Nucleus accumbens (tissue), 56 donors: ENCODE measurements at places on chromosomes 11 and 22.

DNA sequence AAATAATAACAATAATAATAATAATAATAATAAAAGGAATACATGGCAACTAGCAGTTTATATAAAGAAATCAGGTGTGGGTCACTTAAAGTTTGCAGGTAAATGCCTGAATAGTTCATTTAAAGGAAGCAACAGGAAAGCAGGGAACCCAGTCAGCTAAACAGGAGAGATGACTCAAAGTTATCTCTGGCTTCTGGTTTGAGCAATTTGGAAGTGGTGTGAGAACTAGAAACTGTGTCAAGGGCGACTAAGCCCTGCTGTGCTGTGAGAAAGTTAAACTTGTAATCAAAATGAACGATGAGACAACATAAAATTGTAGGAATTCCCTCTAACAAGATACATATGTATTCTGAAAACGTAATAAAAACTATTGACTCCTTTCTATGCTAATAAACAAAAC is 35.5 kb downstream of the SLC22A9 start:
- DNase-seq, result no peak

GRCh38 chr11:10955616-10956015 is 97.8 kb upstream of the ZBED5 start:
- DNase-seq, result no peak

GRCh38 chr11:1531449-1532013 is 40.5 kb downstream of the DUSP8 start:
- DNase-seq, result peak; percentile 49

GRCh38 chr22:19801340-19802000 is 40.9 kb downstream of the TBX1 start:
- no peak for DNase-seq

- DNase-seq, result no peak
Measured at GRCh38 chr11:114438303-114438702, 964 bp upstream of the REXO2 start.

DNA sequence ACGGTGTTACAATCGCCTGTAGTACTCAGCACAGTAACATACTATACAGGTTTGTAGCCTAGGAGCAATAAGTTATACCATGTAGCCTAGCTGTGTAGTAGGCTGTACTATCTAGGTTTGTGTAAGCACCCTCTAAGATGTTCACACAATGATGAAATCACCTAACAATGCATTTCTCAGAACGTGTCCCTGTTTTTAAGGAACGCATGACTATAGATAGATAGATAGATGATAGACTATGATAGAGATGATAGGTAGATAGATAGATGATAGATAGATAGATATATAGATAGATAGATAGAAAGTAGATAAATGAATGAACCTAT is 203.9 kb downstream of the FAM76B start:
- no peak for DNase-seq

DNA sequence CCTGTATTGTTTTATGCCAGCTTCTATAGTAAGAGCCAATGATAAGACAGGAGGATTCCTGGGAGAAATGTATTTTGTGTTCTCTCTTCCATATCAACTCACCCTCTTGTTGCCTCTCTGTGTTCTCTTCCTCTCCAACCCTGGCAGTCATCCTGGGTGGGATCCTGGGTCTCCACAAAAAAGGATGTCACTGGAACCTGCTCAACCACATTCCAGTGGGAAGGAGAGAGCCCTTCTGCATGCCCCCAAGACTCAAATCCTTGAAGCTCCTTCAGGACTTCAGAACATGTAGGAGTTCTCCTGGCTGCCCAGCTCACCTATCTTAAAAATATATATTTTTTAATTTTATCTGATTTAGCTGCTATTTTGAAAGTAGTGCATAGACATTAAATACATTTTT is 26.1 kb downstream of the APOL6 start:
- DNase-seq, result no peak

DNA sequence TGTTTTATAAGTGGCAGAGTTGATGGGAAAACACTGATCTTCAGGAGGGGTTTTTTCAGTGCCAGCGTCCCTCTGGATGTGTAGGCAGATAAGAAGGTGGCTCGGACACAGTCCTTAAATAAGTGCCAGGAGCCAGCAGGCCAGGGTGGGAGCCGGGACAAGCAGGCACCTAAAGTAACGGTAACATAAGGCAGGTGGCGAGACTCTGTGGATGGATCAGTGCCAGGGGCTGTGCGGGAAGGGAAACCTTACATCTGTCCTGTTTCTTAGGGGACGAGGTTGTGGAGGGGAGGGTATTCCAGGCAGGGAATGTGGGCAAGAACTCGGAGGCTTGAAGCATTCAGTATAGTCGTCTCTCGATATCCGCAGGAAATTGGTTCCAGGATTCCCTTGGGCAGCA is 15.9 kb downstream of the BCR start:
- DNase-seq, result no peak

DNA sequence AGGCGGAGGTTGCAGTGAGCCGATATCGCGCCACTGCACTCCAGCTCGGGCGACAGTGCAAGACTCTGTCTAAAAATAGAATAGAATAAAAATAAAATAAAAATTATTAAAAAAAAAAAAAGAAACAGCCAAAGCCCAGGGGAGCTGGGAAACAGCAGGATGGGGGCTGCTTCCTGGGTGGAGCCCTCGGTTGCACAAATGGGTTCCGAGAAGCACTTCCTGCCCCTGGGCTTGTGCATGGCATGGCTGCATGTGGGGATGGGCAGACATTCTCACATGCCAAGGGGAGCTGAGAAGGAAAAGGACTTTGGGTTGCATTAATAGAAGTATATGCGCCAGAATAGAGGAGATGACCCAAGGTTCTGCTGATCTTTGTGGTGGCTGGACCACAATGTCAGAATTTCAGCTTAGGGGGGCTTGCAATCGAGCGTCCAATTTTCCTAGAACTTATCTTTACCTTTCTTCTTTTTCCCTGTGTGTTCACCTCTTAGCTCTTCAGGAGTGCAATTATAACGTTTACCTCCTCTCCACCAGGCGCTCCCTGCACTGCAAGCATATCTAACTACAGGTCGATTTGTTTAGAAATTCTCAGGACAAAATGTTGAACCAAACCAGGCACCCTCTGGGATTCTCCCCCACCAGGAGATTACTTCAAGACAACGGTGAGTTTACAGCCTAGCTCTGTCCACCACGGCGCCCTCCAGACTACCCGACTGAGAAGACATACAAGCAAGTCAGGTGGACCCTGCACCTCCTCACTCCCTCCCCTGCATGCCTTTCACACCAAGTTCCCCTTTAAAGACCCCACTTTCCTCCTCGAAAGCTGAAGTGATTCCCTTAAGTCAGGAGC is 53.2 kb downstream of the SHISAL1 start:
- DNase-seq, result no peak

- no peak for DNase-seq
Measured at GRCh38 chr11:125990244-125990643, 44.4 kb downstream of the VSIG10L2 start.

GRCh38 chr11:42315267-42315666 is 855.8 kb upstream of the LRRC4C start:
- DNase-seq, result no peak

GRCh38 chr11:86143087-86144030 is 74.5 kb upstream of the PICALM start:
- no peak for DNase-seq

GRCh38 chr11:11622772-11623171 is 967 bp upstream of the GALNT18 start:
- DNase-seq, result no peak

- DNase-seq, result no peak
Measured at GRCh38 chr11:110947096-110947495, 234.9 kb upstream of the ARHGAP20 start.

- DNase-seq, result no peak
Measured at GRCh38 chr11:33574331-33574730, 126.3 kb downstream of the C11orf91 start.

GRCh38 chr11:86091566-86091965 is 22.7 kb upstream of the PICALM start:
- DNase-seq, result no peak
